ENCODE measurements at places on chromosomes 1 and 21.
A peak's percentile ranks its signal among the peaks of the same experiment; 100 is the strongest.

DNA sequence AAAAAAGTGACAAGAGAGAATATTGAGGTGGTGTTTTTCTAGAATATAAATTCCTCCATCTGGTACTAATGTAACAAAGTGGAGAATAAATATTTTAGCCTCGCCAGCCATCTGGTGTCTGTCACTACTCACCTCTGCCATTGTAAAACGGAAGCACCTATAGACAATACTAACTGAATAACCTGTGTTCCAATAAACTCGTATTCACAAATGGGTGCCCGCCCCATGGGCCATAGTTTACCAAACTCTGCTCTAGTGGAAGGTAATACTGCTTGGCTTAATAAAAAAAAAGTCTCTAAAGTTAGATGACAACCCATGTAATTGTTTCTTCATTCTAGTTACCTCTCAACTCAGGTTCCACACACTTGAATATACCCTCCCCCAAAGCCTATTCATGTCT lies 8.1 kb downstream of the MIS18A start:
- DNase-seq = no peak

DNA sequence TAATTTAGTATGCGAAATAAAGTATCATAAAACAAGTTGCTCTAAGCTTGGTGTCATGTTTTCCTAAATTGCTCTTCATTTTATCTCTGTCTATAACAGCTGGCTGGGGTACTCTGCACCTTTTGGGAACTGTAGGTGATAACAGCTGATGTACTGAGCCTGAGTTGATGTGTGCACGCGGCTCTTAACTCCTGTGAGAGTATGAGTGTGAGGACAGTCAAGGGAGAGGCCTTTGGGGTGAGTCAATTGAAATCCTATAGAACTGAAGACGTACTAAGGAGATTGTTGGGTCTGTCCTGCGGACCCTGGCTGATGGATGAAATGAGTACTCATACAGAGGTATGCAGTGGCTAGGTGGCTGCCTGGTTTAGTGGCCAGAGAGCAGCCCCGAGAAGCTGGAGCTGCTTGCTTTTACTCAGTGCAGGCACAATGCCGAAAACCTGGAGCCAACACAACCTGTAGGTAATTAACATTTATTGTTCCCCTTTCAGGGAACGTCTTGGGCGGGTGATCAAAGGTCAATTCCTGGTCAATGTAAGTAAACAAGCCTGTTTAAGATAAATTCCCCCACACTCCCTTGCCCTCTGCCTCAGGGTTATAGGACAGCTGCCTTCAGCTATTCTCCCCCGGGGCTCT lies 188.5 kb downstream of the PRDM2 start:
- no peak for DNase-seq

GRCh38 chr1:186925881-186926669 lies 97.3 kb downstream of the PLA2G4A start:
- no peak for DNase-seq

DNA sequence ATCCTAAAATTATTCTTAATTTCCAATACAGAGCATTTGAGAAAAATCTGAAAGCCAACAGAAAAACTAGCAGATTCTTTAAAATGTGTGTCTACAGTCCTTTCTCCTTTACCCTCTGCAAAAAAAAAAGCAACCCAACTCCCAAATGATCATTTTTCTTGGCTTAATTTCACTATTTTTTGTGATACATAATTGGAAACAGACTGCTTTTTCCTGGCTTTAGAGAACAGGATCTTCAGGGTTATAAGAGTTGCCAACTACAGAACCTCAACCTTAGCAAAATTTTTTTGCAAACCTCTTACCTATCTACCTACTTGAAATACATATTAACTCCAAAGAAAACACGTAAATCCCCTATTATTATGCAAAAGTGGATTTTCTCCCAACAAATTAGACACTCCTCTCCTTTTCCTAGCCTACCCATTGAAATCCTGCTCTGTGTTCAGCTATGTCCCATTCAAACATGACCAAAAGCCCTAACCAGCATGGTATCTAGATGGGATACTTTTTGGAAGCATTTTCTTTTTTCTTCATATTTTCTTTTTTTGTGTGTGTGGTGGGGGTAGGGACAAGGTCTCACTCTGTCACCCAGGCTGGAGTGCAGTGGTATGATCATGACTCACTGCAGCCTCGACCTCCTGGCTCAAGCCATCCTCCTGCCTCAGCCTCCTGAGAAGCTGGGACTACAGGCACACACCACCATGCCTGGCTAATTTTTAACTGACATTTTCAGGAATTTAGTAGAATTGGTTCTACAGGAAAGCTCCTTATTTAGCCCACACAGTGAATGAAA lies 9.0 kb downstream of the TGFBR3 start:
- no peak for DNase-seq

DNA sequence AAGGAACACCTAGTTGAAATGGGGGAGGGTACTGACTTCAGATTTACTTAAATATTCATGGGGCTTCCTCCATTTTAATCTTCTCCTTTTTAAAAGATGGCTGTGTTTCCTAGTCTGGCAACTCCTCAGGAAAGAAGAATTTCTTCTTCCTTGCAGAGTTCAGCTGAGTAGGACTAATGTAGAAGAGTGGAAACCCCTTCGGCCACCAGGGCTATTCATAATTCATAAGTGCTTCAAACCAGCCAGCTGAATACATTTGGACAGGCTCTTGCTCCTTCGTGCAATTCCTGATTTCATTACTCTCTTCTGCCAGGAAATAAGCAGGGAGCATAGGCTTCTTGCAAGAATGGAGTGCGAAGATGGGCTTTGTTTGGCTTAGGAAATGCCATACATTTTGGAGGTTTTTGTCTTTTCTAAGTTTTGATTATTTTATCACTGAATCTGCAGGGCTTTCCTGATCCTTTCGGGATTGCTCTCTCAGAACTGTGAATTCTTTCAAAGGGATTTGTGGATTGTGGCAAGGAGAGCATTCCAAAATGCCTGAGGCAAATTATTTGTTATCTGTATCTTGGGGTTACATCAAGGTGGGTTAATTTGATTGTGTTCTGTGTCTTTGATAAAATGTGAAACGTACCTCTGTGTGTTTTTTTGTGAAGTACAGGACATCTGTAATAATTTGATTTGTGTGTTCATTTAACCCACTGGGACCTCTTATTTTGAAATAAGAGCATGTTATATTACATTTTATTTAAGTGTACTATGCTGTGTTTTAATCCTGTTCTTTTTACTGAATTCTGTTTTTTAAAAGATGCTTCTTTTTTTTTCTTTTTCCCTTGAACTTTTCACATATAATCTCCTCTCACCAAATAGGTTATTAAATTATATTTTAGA lies 179.4 kb upstream of the SGIP1 start:
- no peak for DNase-seq

GRCh38 chr1:235009074-235009473 lies 119.6 kb downstream of the TOMM20 start:
- DNase-seq = no peak

- no peak for DNase-seq
Observed at GRCh38 chr1:156947818-156948525, 27.5 kb downstream of the LRRC71 start.

GRCh38 chr1:118785246-118785645 lies 202.9 kb downstream of the TBX15 start:
- peak; percentile 63 for DNase-seq

GRCh38 chr1:244615301-244615700 lies 37.6 kb upstream of the DESI2 start:
- DNase-seq = no peak

All from RCC 7860 (cell line).